ENCODE measurements at places on chromosomes 6 and 20.

GRCh38 chr6:12327988-12328387, 37.8 kb downstream of the EDN1 start:
- no peak for DNase-seq

DNA sequence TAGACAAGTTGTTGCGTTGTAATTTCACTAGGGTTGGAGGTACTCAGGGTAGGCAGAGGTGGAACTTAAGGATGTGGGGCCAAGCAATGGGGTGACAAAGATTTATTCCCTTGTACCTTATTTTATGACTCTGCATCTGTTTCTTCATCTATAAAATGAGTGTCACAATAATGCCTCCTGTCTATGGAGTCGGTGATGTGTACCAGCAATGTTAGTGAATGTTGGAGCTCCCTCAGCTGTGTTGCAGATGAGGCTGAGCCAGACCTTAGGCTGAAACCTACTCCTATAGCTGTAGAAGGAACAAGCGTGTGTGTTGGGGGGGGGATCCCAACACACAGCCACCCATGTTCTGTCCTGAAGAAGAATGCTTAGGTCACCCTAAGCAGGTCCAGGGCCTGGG, 4.5 kb downstream of the UBE2C start:
- DNase-seq, result no peak

- DNase-seq, result no peak
Observed at GRCh38 chr6:14380901-14381828, 263.6 kb downstream of the CD83 start.

GRCh38 chr20:63622732-63623131, 4.2 kb downstream of the GMEB2 start:
- no peak for DNase-seq

DNA sequence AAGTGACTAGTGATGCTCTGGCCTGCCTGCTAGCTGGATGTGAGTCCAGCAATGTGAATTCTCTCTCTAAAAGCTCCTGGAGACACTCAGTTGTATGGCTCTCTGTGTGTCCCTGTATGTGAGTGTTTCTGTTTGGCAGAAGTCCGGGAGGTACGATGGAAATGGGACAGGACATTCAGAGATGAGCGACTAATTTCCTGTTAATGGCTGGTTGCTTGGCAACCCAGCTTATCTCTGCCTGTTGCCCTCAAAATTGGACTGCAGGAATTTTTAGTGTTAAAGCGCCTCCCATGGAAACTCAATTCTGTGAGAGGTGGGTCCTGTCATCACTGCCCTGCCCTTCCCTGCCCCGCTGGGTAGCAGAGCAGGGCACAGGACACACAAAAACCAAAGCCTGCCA, 136.8 kb upstream of the LRFN2 start:
- no peak for DNase-seq

- DNase-seq, result peak; percentile 59
Observed at GRCh38 chr20:45911486-45912343, at the start of gene PLTP. PLTP (minus strand) TSS chr20:45912155; CDS start chr20:45911452, 703 bp downstream.

GRCh38 chr20:40991181-40991889, 37.3 kb upstream of the TOP1 start:
- peak; percentile 48 for DNase-seq

GRCh38 chr6:9810286-9810685, 604.6 kb downstream of the TFAP2A start:
- no peak for DNase-seq

- no peak for DNase-seq
Observed at GRCh38 chr6:114611696-114612095, 268.9 kb upstream of the HS3ST5 start.

DNA sequence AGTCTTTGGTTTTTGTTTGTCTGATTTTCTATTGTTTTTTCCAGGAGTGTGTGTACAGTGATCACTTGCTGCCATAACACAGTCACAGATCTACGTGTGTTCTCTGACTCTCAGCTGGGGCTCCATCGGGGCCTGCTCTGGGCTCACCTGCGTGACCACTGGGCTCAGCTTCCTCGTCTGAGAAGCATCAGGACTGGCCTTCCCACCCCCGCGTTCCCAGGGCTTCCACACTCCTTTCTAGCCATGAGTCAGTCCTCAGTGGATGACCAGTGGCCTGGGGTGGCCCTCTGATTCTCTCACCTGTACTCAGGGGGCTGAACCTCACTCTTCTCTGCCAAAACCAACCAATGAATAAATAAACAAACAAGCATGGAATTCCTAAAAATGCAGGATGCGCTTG, 14.5 kb downstream of the THBS2 start:
- no peak for DNase-seq

DNA sequence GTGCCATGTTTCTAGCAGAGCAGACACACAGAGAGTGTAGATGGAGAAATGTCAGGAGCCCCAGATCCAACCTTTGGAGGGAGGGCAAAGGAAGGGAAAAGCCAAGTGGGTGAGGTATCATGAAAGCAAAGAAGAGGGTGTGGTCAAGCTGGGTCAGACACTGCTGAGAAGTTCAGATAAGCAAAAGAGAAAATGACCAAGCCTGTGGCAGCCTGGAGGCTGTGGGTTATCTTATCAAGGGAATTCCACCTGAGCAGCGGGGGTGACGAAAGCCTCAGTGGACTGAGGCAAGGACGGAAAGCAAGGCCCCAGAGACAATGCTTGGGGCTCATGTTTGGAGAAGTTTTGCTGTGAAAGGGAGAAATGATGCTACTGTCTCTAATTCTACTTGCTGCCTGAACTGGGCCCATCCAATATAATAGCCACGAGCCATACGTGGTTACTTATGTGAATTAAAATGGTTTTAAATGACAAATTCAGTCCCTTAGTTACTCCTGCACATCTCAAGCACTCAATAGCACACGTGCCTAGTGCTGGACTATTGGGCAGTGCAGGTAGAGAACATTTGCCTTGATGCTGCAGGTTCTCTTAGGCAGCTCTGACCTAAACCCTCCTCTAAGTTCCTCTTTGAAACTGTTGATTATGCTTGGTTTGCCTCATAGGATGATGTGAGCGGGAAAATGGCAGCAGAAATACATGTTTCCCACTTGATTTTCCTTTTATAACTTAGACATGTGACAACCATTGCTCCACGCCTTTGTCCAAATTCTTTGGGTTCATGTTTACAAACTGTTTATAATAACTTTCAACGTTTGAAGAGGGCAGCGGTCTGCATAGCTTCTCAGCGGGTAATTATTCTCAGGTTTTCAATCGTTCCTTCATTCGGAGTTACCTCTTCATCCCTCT, 63.7 kb downstream of the SLC22A23 start:
- DNase-seq, result no peak

DNA sequence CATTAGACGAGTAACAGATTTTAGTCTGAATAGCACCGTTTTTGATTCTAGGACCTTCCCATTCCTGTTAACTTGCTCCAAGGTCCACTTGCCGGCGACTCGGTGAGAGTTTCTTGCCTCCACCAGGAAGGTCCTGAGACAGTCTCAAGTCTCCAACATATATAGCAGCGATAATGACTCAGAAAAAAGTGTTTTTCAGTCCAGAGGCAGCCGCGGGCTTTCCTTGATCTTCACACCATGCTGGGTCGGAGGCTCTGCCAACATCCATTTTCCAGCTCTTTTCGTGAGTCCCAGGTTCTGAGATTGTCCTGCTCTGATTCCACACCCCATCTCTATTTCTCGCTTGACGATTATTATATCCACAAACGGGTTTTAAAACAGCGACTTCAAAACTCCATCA, 170.5 kb downstream of the GPX5 start:
- no peak for DNase-seq

- DNase-seq, result no peak
Observed at GRCh38 chr20:19251506-19251905, 39.1 kb downstream of the SLC24A3 start.

- DNase-seq, result no peak
Observed at GRCh38 chr6:157693867-157694266, 129.2 kb upstream of the SNX9 start.

- no peak for DNase-seq
Observed at GRCh38 chr6:137697267-137697938, 169.7 kb upstream of the TNFAIP3 start.

GRCh38 chr6:84825461-84825860, 61.1 kb upstream of the TBX18 start:
- no peak for DNase-seq

GRCh38 chr20:61560361-61560853, 308.3 kb downstream of the CDH4 start:
- DNase-seq, result no peak

DNA sequence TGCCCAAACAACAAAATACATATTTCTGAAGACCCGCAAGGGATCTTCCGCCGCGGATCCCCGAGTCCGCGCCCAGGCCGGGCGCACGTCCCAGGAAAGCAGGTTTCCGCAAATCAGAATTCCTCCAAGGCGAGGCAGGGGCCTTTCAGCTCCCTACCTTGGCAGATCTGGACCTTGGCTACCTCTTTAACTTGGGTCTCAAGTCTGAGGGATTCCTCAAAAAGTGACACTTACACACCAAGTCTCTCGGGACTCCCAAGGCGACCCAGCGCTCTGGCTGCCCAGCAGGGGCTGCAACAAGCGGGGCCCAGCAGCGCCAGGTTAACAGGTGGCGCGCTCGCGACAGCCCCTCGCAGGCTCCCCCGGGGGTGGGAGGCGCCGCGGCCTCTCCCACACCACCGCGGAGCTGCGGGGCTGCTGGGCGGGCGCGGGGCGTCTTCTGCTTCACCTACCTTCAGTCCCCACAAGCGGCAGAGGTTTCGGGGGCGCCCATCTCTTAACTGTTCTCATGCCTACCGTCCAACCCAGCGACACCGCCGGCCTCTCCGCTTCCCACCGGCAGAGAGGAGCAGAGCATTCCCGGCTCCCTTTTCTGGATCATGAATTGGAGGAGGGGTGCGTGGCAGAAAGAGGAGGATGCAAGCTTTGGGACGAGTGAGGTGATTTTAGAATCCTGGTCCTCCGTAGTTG, 414 bp downstream of the SIM1 start:
- no peak for DNase-seq

GRCh38 chr6:116304538-116305097, 24.9 kb upstream of the TSPYL1 start:
- DNase-seq, result no peak

- no peak for DNase-seq
Observed at GRCh38 chr6:80434691-80435350, 328.4 kb downstream of the BCKDHB start.

DNA sequence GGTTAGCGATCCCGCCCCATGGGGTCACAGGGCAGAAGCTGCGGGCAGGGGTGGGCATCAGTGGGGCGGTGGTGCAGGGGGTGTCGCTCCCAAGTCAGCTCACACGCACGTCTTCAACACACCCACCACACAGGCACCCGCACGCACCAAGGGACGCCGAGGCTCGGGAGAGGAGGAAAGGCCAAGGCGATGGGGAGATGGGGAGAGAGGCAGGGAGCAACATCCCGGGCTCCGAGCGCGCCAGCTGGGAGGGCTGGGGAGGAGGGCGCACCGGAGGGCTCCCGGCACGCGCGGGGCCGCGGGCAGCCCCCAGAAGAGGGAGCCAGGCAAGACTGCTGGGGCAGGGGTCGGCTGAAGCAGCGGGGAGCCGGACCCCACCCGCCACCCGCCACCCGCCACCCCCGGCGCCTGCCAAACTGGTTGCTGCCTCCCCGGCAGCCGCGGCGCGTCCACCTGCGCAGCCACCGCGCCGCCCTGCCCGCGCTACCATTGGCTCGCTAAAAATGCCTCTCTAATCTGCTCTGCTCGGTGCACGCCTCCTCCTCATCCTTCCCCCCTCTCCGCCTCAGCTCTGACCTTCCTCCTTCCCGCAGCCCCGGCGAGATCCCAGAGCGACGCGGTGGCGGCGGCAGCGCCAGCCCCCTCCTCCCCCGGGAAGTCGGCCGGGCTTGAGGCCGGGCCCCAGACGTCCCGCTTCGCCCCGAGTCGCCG, at the start of gene PACSIN1:
Gene PACSIN1, plus strand, starts transcription at position 546 of the 711 bp plus-strand sequence. CDS start 60,230 bp downstream, outside the sequence.
- DNase-seq, result no peak

- no peak for DNase-seq
Observed at GRCh38 chr6:169930799-169931198, 179.4 kb downstream of the ERMARD start.

DNA sequence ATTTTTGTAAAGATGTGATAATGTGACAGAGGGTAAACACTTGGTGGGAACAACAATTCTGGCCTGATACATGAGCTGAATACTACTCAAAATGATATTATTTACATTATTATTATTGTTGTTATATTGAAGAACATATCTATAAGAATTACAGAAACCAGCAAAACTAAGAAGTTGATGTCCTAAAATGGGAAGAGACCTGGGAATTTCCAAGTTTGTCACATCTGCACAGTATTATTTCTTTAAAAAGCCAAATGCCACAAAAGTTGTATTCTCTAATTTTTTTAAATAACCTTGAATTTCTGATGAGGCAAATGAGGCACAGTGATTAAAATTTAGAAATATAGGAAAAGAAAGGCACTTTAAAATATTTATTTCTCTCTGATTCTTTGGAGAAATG, 5.0 kb upstream of the ZNF292 start:
- DNase-seq, result no peak

GRCh38 chr6:3648724-3649123, 102.8 kb downstream of the PXDC1 start:
- DNase-seq, result peak; percentile 5

DNA sequence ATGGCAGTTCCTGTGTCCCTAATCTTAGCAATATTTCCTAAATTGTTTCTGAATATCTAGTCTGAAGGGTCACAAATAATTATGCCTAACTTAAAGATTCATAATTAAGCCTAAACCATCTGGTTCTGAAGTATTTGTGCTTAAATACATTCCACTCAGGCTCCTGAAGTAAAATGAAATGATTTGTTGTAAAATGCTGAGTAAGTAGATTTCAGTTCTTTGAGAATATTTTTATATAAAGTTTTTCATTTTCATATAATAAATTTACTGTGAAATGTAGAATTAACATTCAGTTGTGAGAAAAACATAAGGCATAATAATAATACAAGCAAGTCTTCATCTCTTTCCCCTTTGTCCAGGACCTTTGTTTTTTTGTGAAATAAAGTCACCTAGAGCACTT, 330.6 kb upstream of the IMPG1 start:
- DNase-seq, result no peak

- no peak for DNase-seq
Observed at GRCh38 chr6:217048-217659, 75.1 kb upstream of the DUSP22 start.

GRCh38 chr20:24328901-24329300, 140.5 kb upstream of the SYNDIG1 start:
- DNase-seq, result no peak

- DNase-seq, result no peak
Observed at GRCh38 chr6:107712237-107712664, 111.9 kb downstream of the SCML4 start.

- DNase-seq, result no peak
Observed at GRCh38 chr6:43205849-43206248, 23.4 kb downstream of the DNPH1 start.

DNA sequence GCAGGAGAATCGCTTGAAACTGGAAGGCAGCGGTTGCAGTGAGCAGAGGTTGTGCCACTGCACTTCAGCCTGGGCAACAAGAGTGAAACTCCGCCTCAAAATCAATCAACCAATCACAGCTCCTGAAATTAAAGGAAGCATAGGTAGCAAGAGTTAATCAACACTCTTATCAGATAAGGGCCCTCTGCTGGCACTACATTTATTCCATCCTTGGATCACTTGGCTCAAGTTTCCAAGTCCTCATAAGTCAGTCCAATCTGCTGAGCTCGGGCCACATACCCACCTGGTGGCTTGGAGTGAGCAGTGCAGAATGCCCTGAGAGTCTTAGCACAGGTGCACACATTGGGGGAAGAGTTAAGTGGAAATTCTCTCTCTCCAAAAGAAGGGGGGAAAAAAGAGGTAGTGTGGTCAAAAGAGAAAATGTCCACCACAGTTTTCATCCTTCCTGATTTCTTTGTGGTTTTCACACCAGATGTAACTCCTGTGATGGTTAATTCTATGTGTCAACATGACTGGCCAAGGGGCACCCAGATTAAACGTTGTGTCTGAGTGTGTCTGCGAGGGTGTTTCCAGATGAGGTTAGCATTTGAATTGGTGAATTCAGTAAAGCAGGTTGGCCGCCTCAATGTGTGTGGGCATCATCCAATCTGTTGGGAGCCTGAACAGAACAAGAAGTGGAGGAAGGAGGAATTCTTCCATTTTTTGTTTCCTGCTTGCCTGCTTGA, 14.2 kb upstream of the FAM8A1 start:
- no peak for DNase-seq
